Activated naive CD8-positive, alpha-beta T cell treated with anti-CD3 and anti-CD28 coated beads for 36 hours (primary cell): ENCODE measurements at places on chromosomes 7 and 10. TPM values are rescaled to one million over a fixed set of nuclear protein-coding genes. Genes with fewer than 3 reads are reported as not detected.

- no peak for DNase-seq
- H3K27me3 ChIP-seq, result no peaks in the 10 kb centered on the region
- H3K4me3 ChIP-seq, result no peak overlapping the region
- no peaks in the 10 kb centered on the region for H3K36me3 ChIP-seq
- no peak overlapping the region for H3K27ac ChIP-seq
These were observed 737.4 kb downstream of the TNS3 start for GRCh38 chr7:46844486-46844885.

Gene HIF1AN
- total RNA-seq, result 42.1 TPM

Gene ALKBH4
- 8.8 TPM for total RNA-seq

DNA sequence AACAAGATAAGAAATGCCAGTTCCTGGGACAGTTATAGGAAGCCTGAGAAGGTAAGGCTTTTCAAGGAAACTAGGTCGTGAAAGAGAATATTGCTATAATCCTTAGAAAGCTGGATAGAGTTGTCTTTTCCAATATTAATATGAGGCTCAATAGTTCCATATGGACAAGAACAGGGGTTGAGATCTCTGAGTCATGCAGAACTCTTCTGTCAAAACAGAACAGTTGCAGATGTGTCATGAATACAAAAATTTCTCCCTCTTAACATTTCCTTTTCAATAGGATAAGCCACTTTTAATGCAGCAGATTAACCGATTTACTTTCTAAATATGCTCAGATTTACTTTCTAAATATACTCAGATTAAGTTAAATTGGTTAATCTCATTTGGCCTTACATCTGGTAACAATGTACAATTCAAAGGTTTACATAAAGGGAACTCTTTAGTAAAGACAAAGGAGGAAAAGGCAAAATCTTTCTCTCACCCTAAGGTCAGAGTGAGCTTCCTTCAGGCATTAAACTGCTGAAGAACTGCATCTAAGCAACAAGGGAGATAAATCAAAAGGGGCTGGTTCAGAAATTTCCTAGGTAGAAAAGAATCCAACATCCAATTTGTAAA lies 104.7 kb upstream of the PCDH15 start:
- no peaks in the 10 kb centered on the region for H3K4me1 ChIP-seq
- no peak overlapping the region for H3K27ac ChIP-seq
- no peak for DNase-seq
- H3K27me3 ChIP-seq, result no peaks in the 10 kb centered on the region
- H3K4me3 ChIP-seq, result no peak overlapping the region
- no peaks in the 10 kb centered on the region for H3K36me3 ChIP-seq

DNA sequence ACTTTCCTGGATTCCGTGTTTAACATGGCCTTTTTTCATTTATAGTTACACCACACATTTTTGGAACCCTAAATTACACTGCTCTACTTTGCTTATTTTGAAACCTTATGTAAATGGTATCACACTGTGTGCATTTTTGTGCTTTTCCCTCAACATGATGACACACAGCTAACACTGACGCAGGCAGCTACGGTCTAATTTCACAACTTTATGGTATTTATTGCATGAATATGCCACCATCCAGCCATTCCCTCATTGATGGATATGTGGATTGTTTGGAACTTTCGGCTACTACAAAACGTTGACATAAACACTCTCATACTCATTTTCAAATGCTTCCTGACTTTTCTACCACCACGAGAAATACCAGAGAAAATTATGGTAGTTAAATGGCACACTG lies 6.9 kb downstream of the PAPOLB start:
- H3K4me3 ChIP-seq, result no peak overlapping the region
- DNase-seq, result no peak
- H3K27ac ChIP-seq, result no peak overlapping the region
- no peaks in the 10 kb centered on the region for H3K36me3 ChIP-seq
- peaks cover 4% of the 10 kb centered on the region for H3K27me3 ChIP-seq
- H3K4me1 ChIP-seq, result peaks cover 7% of the 10 kb centered on the region

Gene GUSB
- 49.9 TPM for total RNA-seq

GRCh38 chr7:120412139-120413050 lies 139.4 kb downstream of the KCND2 start:
- no peaks in the 10 kb centered on the region for H3K4me1 ChIP-seq
- H3K27me3 ChIP-seq, result no peaks in the 10 kb centered on the region
- no peak for DNase-seq
- H3K36me3 ChIP-seq, result no peaks in the 10 kb centered on the region
- no peak overlapping the region for H3K27ac ChIP-seq

DNA sequence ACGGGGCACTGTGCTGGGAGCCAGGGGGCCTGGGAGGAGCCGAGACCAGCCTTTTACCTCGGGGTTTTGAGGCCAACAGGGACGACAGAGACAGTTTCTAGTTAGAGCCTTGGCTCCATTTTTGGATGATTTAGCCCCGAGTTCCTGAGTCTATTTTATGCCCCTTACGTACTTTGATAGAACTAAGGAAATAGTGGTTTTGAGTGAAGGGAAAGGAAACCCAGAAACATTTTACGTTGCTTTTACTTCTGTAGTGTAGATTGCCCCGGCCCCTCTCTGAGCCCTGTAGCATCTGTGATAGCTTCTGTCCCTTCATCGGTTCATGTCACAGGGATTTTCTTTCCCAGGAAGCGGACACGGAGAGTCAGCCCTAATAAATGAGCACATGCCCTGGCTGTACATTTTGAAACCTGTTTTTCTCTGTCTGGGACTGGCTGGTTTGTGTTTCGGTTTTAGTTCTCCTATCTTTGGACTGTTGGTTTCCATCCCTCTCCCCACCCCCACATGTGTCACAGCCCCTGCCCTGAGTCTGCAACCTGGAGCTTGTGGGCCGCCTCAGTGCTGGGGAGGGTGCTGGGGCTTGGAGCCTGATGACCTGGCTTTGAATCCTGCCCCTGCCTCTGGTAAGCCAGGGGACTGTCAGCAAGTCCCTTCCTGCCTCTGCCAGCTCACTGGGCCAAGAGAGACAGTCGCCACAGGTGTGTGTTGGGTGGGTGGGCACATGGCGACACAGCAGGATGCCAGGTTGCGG lies 6.9 kb upstream of the ORAI2 start:
- peak; percentile 84 for DNase-seq
- H3K4me3 ChIP-seq, result peak overlapping the region; percentile 74
- H3K27me3 ChIP-seq, result no peaks in the 10 kb centered on the region
- peak overlapping the region; percentile 100 for H3K27ac ChIP-seq

Gene CYP3A5
- not detected for total RNA-seq

Gene NEBL
- total RNA-seq, result 0.82 TPM

DNA sequence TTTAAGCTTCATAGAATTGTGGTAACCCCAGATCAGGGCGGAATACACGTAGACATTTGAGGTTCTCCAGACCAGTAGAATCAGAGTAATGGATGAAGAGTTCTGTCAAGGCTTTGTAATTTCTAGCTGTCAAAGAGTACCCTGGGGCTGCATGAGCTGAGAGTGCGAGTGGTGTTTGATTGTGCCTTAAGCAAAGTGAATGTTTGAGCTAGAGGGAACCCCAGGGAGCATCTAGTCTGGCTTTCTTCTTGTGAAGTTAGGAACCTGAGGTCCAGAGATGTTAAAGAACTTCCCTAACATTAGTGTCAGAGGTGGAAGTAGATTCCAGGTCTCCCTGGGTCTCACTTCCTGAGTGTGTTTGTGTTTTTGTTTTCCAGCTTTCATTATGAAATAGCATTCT lies 212.3 kb upstream of the FZD1 start:
- peaks cover 6% of the 10 kb centered on the region for H3K4me1 ChIP-seq
- H3K36me3 ChIP-seq, result no peaks in the 10 kb centered on the region
- H3K4me3 ChIP-seq, result no peak overlapping the region

DNA sequence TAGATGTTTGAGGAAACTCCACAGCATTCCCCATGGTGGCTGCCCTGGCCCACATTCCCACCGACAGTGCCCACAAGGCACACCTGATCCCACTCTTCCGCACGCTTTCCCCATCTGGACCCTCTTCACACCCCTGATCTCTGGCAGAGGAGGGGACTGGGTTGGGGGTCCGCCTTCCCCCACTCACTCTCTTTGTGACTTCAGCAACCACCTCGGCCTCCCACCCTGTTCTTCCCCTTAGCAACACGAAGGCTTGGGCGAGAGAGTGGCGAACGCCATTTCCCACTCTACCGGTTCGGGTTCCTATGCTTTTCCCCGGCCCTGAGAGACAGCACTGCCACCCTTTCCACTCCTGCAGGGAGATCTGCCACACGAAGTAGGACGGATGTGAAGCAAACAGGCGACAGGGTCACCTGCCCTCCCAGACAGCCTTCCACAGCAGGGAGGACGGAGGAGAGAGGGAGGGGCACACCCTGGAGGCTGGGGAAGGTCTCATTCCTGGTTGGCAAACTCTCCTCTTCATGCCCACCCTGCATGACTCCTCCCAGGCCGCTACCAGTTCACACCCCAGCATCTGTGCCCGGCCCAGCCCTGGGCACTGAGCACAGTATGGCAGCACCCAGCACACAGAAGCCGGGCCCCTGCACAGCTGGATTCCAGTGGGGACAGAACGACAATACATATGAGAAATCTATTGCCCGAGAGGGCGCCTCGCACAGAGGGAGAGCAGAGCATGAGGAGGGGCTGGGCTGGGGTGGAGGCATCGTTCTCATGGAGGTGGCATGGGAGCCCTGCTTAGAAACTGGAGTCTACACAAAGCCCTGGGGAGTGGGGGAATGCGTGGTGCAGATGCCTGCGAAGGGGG lies 93.5 kb downstream of the PAXIP1 start:
- DNase-seq, result no peak
- no peak overlapping the region for H3K27ac ChIP-seq
- H3K4me3 ChIP-seq, result no peak overlapping the region
- H3K27me3 ChIP-seq, result peaks cover 11% of the 10 kb centered on the region

DNA sequence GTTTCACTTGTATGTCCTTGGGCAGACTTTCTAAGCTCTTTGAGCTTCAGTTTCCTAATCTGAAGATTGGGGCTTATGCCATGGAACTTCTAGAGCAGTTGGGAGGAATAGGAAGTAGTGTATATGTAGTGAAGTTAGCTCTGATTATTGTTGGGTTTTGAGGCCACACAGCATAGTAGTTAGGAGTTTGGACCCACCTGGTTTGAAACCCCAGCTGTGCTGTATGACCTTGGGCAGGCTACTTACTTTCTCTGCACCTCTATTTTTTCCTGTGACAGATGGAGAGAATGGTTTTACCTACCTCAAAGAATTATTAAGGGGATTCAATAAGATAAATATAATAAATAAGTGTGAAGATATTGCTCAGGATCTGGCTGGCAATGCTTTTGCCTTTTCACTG lies 61.4 kb upstream of the ADRB1 start:
- H3K27ac ChIP-seq, result no peak overlapping the region
- H3K4me3 ChIP-seq, result no peak overlapping the region

DNA sequence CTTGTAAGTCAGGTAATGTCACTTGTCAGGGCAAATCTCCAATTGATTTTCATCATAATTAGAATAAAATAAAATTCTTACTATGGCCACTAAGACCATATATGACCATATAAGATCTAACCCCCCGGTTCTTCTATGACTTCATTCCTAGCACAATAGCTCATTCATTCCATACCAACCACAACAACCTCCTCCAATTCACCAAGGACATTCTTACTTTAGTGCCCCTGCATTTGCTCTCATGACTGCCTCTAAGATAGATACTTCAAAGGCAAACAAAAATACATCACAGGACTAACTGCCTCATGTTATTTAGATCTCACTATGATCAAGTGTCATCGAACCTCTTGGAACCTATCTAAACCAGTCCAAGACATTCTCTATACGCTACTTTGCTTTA lies 90.8 kb downstream of the SNX13 start:
- no peak for DNase-seq
- H3K4me3 ChIP-seq, result no peak overlapping the region
- H3K27ac ChIP-seq, result no peak overlapping the region
- H3K36me3 ChIP-seq, result peaks cover 45% of the 10 kb centered on the region

DNA sequence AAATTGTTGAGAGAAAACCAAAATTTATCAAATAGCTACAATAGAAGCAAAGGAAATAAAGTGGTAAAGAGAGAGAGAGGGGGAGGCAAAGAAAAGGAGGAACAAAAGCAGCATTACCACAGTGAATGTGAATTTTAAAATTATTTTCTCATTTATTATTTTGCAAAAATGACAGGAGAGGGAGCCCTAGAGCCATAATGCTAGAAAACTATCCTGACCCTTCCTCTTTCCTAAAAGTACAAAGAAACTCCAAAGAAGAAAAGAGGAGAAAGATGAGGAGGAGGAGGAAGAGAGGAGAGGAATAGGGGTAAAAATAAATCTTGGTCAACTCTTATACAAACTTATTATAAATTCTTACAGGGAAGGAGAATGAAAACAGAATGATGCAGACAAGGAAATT lies 921.5 kb downstream of the NRG3 start:
- H3K36me3 ChIP-seq, result no peaks in the 10 kb centered on the region
- no peaks in the 10 kb centered on the region for H3K27me3 ChIP-seq
- no peaks in the 10 kb centered on the region for H3K4me1 ChIP-seq
- no peak for DNase-seq
- no peak overlapping the region for H3K27ac ChIP-seq
